ENCODE measurements at places on chromosomes 12 and 14.
A peak's percentile ranks its signal among the peaks of the same experiment; 100 is the strongest.

- peak; percentile 83 for DNase-seq
Measured at GRCh38 chr14:54606631-54607133, 39.8 kb downstream of the SAMD4A start.

DNA sequence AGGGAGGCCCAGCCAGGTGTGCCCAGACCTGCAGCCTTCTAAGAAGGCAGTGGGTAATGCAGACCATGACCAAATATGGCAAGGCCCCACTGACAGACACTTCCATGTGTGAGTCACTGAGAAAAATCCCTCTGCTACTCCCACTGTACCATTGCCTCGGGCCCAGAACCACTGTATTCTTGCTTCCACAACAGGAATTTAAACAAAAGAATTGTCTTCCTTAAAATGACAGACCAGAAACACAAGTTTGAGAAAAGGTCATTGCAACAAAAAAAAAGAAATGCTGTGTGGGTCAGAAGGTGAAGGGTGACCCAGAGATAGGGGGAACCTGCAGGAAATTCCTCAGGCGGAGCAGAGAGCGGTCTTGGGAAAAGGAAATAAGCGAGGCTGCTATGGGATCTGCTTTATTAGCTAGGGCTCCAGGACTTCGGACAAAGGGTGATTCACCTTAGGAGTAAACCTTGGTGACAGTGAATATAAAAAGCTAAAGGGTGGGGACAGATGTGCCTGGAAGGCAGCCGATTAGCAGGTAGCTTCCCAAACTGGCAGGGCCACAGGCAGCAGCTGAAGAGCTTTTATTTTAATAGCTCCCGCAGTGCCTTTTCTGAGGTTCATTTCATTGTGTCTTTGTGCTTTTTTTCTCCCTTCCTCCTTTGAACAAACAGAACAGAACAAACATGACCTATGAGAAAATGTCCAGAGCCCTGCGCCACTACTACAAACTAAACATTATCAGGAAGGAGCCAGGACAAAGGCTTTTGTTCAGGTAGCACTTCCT lies 185.3 kb upstream of the BCL2L14 start:
- peak; percentile 64 for DNase-seq

DNA sequence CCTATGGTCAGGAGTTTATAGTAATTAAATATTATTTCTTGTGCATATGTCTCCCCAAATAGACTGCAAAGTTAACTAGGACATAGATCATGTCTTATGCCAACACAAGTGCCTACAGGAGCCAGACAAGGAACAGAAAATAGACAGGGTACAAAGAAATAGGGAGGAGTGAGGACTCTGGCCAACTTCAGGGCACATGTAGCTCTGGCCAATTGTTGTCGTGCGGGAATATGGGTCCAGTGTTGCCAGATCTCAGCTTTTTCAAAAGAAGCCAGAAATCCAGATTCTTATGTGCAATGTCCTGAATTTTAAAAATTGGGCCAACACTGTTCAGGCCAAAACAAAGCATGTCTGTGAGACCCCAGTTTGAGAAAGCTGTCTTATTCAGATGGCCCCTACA lies 68.7 kb downstream of the RFX4 start:
- no peak for DNase-seq

- peak; percentile 29 for DNase-seq
Measured at GRCh38 chr14:54713379-54713778, 146.5 kb downstream of the SAMD4A start.

DNA sequence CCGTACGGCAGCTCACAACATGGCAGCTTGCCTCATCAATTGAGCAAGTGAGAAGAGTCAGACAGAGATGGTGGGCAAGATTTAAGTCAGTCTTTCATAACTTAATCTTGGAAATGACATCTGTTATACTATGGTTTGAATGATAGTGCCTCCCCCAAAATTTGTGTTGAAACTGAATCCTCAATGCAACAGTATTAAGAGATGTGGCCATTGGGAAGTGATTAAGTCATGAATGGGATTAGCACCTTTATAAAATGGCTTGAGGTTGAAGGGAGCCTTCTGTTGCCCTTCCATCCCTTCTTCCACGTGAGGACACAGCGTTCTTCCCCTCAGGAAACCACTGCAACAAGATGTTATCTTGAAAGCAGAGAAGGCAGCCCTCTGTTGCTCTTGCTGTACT lies 124.2 kb downstream of the C12orf75 start:
- no peak for DNase-seq

GRCh38 chr12:106119301-106119700 lies 19.5 kb downstream of the NUAK1 start:
- no peak for DNase-seq

GRCh38 chr12:87756111-87756510 lies 273.1 kb downstream of the C12orf50 start:
- DNase-seq: peak; percentile 98

GRCh38 chr14:75824318-75824717 lies 157.5 kb downstream of the TGFB3 start:
- DNase-seq: no peak

DNA sequence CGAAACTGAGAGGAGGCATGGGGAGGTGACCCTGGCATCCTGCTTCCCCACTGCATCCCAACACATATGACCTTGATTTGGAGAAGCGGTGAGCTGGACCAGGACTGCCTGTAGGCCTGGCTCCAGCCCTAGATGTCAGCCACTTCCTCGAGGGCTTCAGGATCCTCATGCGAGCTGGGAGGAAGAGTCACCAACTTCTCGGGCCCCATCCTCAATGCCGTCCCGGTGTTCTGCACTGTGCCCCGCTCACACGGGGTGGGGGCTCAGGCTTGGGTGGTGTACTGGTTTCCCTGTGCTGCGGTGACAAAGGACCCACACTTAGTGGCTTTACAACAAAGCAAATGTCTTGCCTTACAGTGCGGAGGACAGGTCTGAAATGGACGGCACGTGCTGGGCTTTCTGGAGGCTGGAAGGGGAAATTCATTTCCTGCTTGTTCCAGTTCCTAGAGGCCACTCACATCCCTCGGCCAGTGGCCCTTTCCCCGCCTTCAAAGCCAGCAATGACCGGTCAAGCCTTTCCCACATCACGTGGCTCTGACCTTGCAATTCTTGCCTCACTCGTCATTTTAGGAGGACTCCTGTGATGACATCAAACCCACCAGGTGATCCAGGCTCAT lies 298.1 kb upstream of the RTL1 start:
- no peak for DNase-seq

DNA sequence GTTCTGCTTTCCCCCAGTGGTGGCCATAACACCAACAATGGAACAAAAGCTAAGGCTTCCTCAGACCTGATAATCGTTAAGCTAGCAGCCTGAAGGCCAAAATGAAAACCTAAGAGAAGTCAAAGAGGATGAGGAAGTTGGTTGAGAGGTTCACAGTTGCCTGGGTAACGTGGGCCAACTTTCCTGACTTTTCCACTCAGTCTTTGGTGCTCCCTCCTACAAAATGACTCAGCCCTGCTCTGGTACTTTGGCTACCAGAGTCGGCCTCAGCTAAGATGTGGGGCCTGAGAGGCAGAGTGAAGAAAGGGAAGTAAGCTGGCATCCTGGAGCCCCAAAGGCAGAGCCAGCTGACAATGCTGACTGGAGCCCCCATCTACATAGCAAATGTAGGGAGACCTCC lies 14.9 kb upstream of the FKBP11 start:
- no peak for DNase-seq

- no peak for DNase-seq
Measured at GRCh38 chr14:69066396-69067171, 86.3 kb downstream of the DCAF5 start.

All from astrocyte of the spinal cord (primary cell).